ENCODE measurements at places on chromosomes 1 and 21.

- DNase-seq, result no peak
Measured at GRCh38 chr1:22578732-22579361, 15.6 kb downstream of the EPHA8 start.

- no peak for DNase-seq
Measured at GRCh38 chr1:39936724-39937491, 18.0 kb upstream of the MFSD2A start.

DNA sequence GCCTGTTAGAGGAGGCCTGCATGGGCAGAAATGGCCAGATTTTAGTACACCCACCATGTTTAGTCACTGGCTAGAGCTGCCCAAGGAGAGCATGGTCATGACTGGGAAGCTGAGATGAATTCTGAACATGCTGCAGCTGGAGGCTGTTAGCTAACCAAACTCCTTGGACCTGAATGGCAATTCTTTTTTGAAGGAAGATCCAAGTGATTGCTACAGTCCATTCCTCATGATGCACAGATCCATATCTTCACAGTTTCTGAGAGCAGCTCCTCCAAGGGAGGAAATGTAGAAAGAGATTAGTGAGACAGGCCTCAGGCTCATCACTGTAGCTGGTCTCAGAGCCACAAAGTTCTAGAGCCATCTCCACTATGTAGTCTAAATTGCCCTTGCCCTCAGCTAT, 11.1 kb downstream of the ZFYVE9 start:
- no peak for DNase-seq

- DNase-seq, result no peak
Measured at GRCh38 chr1:115280064-115280463, 58.0 kb downstream of the NGF start.

- no peak for DNase-seq
Measured at GRCh38 chr1:34885405-34886247, 26.1 kb upstream of the SMIM12 start.

- DNase-seq, result no peak
Measured at GRCh38 chr1:156121457-156121856, 6.9 kb downstream of the LMNA start.

- no peak for DNase-seq
Measured at GRCh38 chr1:42176902-42177519, 12.5 kb upstream of the GUCA2A start.

DNA sequence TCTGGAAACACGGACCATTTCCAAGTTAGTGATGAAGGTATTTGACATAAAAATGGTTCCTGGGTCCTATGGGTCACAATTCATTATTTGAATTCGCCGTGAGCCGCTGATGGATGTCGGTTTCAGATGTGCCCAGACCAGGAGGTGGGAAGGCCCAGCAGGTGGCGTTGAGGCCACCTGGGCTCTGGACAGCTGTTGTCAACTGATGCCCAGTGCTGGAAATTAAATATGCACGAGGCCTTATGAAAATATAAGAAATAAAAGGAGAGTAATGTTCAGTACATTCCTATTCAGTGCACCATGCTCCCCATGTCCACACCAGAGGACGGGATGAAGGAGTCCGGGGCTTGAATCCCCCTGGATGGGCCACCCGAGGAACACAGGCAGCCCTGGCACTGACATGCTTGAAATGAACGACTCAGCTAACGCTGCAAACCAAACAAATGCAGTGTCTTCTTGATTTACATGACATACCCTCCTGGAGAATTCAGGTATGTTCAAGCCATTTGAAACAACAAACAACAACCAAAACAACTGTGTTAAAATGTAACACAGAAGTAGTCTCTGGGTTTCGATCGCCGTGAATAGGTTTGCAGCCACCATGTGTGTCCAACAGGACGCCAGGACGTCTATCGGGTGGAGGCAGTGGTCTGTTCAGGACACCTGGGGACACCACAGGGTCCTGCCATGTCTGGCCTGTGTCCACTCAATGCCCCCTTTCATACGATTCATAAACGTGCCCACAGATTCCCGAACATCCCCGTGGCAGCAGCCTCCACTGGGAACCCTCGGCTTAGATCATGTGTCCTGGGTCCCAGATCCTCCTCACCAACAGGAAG, 6.1 kb downstream of the TFF3 start:
- DNase-seq, result no peak

DNA sequence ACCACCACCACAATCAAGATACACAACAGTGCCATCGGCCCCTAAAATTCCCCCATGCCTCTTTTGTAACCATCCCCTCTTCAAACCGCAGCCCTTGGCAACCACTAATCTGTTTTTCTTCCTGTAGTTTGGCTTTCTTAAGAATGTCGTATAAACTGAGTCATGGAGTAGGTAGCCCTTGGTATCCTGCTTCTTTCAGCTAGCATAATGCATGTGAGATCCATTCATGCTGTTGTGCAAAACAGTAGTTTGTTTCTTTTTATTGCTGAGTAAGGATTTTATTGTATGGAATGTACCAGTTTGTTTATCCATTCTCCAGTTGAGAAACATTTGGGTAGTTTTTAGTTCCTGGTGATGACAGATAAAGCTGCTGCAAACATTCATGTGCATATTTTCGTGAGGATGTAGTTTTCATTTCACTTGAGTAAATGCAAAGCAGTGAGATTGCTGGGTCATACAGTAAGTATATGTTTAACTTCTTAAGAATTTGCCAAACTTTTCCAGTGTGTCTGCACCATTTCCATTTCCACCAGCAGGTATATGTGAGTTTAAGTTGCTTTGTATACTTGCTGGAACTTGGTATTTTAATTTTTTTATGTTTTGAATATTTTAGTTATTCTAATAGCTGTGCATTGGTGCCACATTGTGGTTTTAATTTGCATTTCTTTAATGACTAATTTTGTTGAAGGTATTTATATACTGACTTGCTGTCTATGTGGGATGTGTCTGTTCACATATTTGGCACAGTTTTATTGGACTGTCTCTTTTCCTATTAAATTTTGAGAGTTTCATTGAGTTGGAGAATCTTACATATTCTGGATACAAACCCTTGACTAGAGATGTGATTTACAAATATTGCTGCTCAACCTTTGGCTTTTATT, 148.4 kb upstream of the MAP1LC3C start:
- no peak for DNase-seq

GRCh38 chr1:39896909-39897685, 4.6 kb downstream of the MYCL start:
- no peak for DNase-seq

- DNase-seq, result no peak
Measured at GRCh38 chr1:214280386-214281020, 456 bp upstream of the SMYD2 start.

GRCh38 chr1:108512239-108513043, 47.5 kb upstream of the EEIG2 start:
- DNase-seq, result no peak

GRCh38 chr1:41696381-41696780, 211.9 kb upstream of the EDN2 start:
- no peak for DNase-seq

DNA sequence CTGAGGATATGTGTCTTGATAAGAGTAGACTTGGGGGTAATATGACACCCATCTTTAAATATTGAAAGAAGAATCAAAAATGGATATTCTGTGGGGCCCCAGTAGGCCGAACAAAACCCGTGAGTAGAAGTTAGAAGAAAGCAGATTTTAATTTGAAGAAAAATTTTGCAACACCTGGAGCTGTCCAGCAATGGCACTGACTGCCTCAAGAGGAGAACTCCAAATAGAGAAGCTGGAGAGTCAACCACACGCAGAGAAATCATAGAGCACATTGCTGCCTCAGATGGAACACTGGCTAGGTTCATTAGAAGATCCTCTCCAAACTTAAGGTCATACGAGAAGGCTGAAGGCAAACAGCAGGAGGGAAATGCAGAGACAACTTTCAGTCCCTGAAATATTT, 6.8 kb downstream of the NHLH1 start:
- DNase-seq, result no peak
